ENCODE measurements at places on chromosomes 3 and 15.

DNA sequence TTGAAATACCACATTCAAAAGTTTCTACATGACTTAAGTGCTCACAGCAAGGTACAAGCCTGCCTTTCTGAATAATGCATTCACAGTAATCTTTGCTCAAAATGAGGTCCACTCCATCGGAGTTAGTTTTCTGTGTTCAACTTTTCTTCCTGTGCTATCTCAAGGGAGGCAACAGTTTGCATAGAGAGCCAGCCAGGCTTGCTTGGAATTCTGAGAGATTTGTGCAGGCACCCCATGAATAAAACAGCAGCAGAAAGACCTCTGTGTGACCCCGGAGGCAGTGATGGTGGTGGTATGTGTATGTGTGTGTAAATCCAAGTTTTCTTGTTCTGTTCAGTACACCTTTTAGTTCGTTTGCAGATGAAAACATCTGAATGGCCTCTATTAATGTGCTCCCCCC is 124.0 kb downstream of the ADAMTS9 start:
- no peak for DNase-seq

- no peak for DNase-seq
Observed at GRCh38 chr3:192919901-192920300, 2.2 kb upstream of the MB21D2 start.

GRCh38 chr15:40040770-40041169 is 1.8 kb upstream of the SRP14 start:
- DNase-seq: no peak

- DNase-seq: no peak
Observed at GRCh38 chr3:175316799-175317198, 457.7 kb downstream of the NAALADL2 start.

- DNase-seq: no peak
Observed at GRCh38 chr15:38627689-38628277, 63.2 kb upstream of the RASGRP1 start.

- DNase-seq: no peak
Observed at GRCh38 chr3:13347390-13347950, 72.7 kb downstream of the NUP210 start.

DNA sequence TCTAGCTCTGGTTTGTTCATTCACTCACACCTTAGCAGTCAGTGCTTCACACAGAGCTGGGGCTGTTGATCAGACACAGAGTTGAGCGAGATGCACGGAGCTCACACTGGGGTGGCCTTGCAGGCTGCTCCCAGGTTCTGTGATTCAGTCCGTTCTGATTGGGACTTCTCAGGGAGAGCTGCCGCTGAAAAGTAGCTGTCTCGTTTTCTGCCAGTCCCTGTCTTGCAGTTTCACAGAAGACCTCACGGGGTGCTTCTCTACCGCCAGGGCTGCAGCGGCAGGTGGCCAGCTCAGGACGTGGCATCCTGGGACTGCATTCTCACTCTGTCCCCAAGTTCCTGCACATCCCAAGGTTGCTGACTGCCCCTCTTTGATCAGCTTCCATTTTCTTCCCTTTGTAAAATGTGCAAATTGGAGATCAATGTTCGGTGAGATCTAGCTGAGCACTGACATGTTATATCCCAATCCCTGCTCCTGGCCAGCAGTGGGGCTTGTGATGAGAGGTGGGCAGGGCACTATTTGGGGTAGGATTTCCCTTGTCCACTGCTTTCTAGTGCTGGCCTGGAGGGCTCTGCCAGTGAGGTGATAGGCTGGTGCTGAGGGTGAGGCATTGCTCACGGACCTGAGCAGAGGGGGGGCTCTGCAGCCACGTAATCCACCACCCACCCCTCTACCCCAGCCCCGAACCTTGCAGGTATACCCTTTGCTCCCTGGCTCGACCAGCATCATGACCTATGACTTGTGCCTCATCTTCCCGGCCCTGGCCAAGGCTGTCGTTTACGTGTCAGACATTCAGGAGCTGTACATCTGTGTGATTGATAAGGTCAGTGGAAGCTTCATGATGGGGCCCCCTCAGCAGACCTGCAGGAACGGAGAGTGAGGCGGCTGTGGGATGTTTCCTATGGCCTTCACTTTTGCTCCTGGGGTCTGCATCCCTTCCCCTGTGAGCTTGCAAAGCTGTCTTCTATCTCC is 5.3 kb upstream of the TXNRD3 start:
- no peak for DNase-seq

DNA sequence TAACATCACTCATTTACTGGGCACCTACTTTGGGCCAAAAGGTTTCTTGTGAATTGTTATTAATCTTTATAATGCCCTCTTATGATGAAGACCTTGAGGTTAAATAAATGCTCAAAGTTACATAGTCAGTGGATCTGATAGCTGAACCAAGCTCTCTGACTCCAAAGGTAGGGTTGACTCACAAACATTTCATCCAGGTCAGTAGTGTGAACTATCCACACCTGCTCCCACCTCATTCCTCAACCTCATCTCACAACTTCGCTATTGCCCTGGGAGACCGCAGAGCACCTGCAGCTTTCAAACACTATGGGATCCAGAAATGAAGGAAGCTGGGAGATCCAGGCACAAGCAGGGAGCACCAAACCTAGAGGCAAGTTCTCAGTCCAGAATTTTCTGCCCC is 93.8 kb upstream of the FGF12 start:
- DNase-seq: no peak
